Activated CD4-positive, alpha-beta T cell treated with anti-CD3 and anti-CD28 coated beads, Interleukin-2, amount 10 ng/mL, durations not matched to agents 7 days and 5 days (primary cell): ENCODE measurements at places on chromosomes 1 and 21.
A peak's percentile ranks its signal among the peaks of the same experiment; 100 is the strongest.

GRCh38 chr1:58854576-58854975 is 70.7 kb upstream of the JUN start:
- peak; percentile 18 for DNase-seq

DNA sequence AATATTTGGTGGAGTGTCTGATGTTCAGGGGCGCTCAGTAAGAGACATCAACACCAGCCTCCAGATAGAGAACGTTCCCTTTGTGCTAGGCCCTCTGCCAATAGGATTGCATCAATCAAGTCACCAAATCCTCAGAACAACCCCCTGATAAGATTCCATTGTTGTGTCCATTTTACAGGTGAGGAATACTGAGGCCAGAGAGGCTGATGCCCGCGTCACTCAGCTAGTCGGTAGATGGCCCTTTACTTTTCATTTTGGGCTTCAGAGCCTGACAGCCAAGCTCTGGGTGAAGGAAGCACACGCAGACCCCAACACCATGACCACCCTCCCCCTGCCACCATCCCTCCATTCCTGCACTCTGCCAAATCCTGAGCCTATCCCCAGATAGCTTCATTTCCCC is 406.2 kb downstream of the PTPRU start:
- DNase-seq, result peak; percentile 2

- no peak for DNase-seq
Observed at GRCh38 chr1:5490635-5491034, 501.6 kb downstream of the NPHP4 start.

DNA sequence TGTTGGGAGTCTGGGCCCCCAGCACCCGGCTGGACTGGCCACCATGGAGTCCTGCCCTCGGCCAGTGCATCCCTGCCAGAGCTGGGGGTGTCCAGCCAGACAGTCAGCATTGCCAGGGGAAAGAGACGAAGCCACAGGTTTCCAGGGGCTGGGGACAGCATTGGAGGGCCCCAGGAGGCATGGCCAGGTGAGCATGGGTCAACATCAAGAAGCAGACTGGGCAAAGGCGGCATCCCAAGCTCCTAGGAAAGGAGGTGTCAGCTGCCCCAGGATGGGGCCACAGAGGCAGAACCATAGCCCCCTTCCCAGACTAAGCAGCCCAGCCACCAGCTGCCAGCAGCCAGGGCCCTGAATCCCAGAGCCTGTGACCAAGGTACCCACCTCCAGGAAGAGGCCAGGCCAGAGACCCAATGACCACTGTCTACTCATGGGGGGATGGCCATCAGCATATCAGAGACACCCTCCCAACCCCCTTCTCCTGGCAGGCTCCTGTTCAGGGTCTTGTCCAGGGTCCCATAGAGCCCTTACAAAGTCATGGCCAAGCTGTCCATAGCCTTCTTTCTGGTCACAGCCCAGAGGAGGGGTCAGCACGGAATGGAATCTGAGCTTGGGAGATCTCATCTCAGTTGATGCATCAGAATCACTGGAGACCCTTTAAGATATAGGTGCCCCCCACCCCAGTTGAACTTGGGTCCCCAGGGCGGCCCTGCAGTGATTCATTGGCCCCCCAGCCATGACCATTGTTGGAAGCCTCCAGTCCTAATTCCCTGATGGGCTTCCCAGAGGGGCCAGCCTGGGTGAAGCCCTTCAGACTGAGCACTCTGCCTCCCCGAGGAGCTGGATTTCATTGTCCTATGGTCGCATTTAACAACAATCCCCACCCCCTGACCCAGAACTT is 32.5 kb downstream of the WNT3A start:
- no peak for DNase-seq

DNA sequence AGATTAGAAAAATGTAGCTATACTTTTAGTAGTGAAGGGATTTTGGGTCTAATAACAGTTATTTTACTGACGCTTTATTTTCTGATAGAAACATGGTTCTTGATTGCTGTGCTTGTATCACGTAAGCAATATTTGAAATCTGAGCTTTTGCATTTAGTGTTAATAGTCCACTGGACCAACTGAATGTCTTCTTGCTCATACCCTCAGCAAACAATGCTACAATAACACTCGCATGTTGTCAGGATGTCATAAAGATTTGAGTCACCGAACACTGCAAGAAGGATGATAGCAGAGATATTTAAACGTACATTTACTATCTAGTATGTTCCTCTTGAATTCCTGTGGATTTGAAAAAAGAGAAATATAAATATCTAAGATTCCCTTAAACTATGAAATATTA is 7.5 kb downstream of the DYRK1A start:
- DNase-seq, result no peak

DNA sequence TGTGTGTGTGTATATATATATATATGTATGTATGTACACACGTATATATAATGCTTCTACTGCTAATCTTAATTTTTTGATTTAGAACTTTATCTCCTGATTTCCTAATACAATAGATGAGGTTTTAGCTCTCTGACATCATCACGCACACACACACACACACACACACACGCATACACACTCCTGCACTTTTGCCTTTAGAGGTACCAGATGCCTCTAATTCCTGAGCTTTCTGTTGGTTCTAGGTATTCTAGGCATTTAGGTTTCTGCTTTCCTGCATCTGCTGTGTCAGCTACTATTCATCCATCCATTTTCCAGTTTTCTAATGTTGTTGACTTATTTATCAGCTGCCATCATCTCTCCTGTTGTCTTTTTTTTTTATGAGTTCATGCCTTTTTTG is 348.3 kb downstream of the ASTN1 start:
- no peak for DNase-seq

DNA sequence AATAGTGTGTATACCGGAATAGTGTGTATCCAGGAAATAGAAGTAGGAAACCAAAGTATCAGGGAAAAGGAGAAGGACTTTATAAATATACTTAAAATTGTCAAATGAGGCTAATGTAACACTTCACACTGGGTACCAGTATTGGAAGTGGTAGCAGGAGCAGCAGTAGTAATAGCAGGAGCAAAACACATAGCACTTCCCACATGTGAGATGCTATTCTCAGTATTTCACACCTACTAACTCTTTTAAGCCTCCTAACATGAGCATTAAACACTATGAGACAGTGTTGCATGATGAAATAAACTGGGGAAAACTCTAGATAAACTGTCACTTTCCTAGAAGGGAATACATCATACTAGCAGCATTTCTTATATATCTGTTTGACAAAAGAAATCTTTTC is 376.7 kb downstream of the VAV3 start:
- DNase-seq, result no peak

GRCh38 chr1:5992814-5993555 is 760 bp upstream of the NPHP4 start:
- DNase-seq, result peak; percentile 31

GRCh38 chr1:65613884-65614283 is 178.8 kb upstream of the PDE4B start:
- no peak for DNase-seq

DNA sequence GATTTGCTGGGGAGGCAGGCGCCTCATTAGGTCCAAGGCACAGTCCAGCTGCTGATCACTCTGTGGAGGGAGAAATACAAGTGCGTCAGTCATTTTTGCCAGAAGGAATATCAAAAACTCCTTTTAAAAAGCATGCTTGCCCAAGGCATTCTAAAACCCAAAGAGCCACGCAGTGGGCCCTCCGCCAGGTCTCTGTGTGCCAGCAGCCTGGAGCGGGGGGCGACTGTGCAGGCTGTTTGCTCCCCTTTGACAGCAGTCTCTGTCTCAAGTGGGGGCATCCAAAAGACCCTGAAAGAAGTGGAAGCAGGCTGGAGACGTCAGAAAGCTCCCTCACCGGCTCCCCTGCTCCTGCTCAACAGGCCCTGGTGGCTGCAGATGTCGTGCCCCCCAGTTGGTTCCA is 65.6 kb downstream of the CAPZB start:
- no peak for DNase-seq

- no peak for DNase-seq
Observed at GRCh38 chr1:245682638-245683628, 528.1 kb downstream of the KIF26B start.

GRCh38 chr1:84712276-84712874 is 22.1 kb upstream of the SSX2IP start:
- no peak for DNase-seq

- no peak for DNase-seq
Observed at GRCh38 chr1:18110968-18111367, 3.4 kb downstream of the IGSF21 start.

DNA sequence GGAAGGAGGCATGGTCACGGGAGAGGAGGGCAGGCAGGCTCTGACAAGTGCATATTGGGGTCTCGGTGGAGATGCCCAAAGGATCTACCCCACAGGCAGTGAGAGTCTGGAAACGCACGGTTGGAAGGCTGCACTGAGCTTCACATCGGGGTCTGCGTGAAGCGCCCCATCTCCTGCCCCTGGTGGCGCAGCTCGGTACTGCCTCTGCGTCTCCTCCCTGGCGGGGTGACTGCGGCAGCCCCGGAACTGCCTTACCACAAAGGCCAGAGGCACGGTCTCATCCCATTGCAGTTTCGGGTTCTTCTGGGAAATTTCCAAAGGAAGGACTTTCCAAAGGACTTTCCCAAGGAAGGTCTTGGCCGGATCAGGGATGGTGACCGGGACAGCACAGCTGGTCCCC is 69.2 kb upstream of the AJAP1 start:
- DNase-seq, result peak; percentile 39

- no peak for DNase-seq
Observed at GRCh38 chr1:233662575-233663304, 48.8 kb downstream of the KCNK1 start.

GRCh38 chr21:27024971-27025370 is 58.1 kb upstream of the ADAMTS5 start:
- DNase-seq, result no peak
